ENCODE measurements at places on chromosomes 11 and 22.

GRCh38 chr11:86040919-86041850 is 27.7 kb downstream of the PICALM start:
- peak overlapping the region; percentile 20 for H3K4me3 ChIP-seq
- H3K27me3 ChIP-seq: no peaks in the 10 kb centered on the region
- no peak for DNase-seq
- no peaks in the 10 kb centered on the region for H3K4me1 ChIP-seq

- no peak overlapping the region for H3K27ac ChIP-seq
- no peak for DNase-seq
- no peaks in the 10 kb centered on the region for H3K36me3 ChIP-seq
- H3K4me3 ChIP-seq: no peak overlapping the region
Measured at GRCh38 chr22:40560551-40560950, 76.0 kb downstream of the MRTFA start.

DNA sequence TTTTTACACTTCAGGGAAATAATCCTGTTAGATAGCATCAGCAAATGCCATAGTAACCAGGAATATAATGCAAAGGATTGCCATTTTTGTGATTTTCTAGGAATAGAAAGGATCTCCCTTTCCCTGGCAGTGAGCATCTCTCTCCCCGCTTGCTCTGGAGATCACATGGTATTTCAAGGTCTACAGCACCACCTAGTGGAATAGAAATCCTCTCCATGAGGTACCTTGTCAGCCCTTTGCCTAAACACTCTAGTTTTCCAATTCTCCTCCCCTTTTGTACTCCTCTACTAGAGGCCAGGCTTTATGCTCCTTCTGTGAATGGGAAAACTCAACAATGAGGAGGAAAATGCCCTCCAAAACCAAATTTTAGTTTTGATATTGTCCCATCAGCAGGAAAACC is 78.4 kb downstream of the XRRA1 start:
- H3K27me3 ChIP-seq: no peaks in the 10 kb centered on the region
- no peak for DNase-seq
- H3K36me3 ChIP-seq: peaks cover 41% of the 10 kb centered on the region

GRCh38 chr11:70305501-70305900 is 35.0 kb downstream of the PPFIA1 start:
- no peak for DNase-seq
- H3K4me1 ChIP-seq: no peaks in the 10 kb centered on the region
- H3K27ac ChIP-seq: no peak overlapping the region
- H3K36me3 ChIP-seq: no peaks in the 10 kb centered on the region
- no peaks in the 10 kb centered on the region for H3K27me3 ChIP-seq

Data from right atrium auricular region (tissue), 2 donors.